Urinary bladder (tissue), 4 donors: ENCODE measurements at places on chromosomes 13 and 19. TPM values are rescaled to one million over a fixed set of nuclear protein-coding genes. Genes with fewer than 3 reads are reported as not detected.

GRCh38 chr13:44920013-44920412, 69.3 kb downstream of the NUFIP1 start:
- DNase-seq, result no peak

GRCh38 chr19:19039901-19040300, 6.5 kb downstream of the ARMC6 start:
- no peak for DNase-seq

GRCh38 chr13:75365724-75366173, 116.2 kb downstream of the TBC1D4 start:
- DNase-seq, result no peak

The RXFP2 gene
- not detected for total RNA-seq

DNA sequence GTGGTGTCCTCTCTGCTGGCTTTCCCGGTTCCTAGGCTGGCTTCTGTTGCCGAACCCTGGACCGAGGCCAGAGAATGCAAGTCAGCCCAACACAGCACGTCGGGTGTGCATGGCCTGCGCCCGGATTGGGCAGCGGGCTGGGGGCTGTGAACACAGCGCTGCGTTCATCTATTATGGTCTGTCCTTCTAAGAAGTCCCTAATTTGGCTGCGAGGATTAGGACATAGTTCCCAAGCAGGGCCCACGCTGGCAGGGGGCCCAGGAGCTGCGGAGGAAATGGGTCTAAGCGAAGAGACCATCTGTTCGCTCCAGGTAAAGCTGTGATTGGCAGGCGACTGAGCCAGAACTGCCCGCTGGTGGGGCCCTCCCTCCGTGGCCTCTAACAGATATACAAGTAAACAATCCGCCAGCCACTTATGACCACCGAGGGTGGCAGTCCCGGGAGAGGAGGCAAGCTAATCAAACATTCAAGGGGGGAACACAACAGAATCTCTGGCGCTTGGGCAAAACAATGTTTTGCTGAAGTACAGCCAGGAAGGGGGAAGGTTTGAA, 6.0 kb downstream of the SYCE2 start:
- DNase-seq, result peak; percentile 69

DNA sequence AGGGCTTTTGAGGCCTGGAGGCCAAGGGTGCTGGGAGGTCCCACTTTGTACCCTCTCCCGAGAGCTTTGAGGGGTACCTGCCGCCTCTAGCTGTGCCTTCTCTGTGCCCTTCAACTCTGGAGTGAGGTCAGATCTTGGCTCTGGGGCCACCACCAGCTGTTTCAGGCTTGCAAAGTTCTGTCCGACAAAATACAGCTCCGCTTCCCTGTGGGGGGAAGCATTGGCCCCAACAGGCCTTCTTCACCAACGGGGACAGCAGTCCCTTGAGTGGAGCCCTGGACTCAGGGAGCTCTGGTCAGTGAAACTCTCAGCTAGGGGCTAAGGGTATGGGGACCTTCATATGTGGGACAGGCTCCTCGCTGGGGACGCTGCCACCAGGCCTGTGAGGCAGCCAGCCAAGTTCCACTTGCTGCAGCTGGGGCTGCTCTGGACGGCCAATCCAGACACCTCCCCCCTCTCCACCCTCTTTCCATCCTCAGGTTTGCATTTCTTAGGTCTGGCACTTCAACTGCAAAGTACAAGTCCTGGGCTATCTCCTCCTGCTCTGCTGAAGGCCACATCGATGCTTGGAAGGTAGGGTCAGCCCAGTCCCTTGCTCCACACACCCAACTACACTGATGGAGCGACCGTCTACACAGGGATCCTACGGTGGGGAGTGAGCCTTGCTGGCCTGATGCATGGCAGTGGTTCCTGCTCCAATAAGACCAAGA, 46.8 kb downstream of the C13orf46 start:
- DNase-seq, result no peak

The CACNA1A gene
- total RNA-seq, result 1.7 TPM

The CYP4F12 gene
- total RNA-seq, result 30.3 TPM

DNA sequence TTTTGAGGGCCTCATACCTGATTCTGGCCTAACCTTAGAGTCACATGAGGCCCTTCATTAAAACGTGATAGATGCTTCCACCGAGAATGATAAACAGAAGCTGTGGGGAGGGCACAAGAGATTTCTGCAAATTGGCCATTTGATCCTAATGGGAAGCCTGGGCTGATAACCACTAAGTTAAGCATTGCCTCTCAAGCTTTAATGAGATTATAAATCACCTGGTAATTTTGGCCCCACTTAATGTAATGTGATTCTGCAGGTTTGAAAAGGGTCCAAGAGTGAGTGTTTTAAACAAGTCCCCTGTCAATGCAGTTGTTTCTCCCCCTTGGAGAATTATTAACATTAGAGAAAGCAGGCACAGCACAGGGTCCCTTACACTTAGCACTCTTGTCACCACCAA, 42.0 kb downstream of the ZNF486 start:
- DNase-seq, result no peak

The KRTDAP gene
- not detected for total RNA-seq

- no peak for DNase-seq
These were observed 136.1 kb upstream of the IRS2 start for GRCh38 chr13:109922518-109922917.

The HNRNPA1L2 gene
- 4.3 TPM for total RNA-seq

The FFAR1 gene
- not detected for total RNA-seq

The SCN1B gene
- 1.6 TPM for total RNA-seq

The KASH5 gene
- not detected for total RNA-seq

GRCh38 chr19:41297628-41298347, 12.2 kb upstream of the CCDC97 start:
- DNase-seq, result no peak

- no peak for DNase-seq
These were observed 3.9 kb downstream of the UNC13A start for GRCh38 chr19:17684256-17684655.

DNA sequence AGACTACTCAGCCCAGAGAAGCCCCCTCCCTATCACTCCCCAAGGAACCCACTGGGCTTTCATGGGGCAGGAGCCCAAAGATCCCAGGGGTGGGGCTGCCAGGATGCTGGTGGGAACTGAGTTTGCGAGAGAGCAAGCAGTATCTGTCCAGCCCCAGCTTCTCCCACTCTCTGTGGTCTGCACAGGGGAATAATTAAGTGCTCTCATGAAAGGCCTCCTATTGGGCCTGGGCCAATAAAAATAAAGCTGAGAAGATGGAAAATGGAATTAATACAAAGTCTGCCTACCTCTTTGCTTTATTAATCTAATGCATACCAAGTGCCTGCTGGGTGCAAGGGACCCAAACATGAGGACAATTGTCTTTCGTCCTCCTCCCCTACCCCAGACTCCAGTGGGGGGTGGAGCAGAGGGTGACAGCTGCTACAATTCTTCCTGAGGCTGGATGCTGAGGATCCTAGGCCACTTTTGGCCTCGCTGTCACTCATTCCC, 5.4 kb downstream of the DDX39A start:
- no peak for DNase-seq

The INSR gene
- total RNA-seq, result 38.6 TPM
